ENCODE measurements at places on chromosomes 16 and 17.

GRCh38 chr17:47820033-47820789, 1.4 kb downstream of the OSBPL7 start:
- DNase-seq: no peak

DNA sequence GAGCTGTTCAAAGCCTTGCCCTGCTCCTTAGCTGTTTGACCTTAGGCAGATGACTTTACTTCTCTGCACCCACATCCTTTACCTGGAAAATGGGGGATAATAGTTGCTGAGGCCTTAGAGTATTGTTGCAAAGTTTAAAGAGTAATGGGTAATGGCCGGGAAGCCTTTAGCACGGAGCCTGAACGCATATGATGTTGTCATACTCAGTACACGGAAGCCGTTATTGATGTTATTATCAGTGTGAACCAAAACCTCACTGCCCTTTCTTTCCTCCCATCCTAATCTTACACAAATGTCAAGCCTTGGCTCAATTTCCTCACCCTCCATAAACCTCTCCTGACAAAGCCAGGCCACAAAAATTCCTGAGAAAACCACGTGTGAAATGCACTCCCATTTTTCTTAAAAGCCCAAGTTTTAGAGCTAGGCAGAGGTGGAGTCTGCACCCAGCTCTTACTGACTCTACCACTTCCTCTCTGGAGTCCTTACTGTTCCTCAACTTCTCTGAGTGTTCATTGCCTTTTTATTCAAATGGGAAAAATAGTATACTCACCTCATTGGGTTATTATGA, 67.3 kb upstream of the CACNG3 start:
- peak; percentile 10 for DNase-seq

DNA sequence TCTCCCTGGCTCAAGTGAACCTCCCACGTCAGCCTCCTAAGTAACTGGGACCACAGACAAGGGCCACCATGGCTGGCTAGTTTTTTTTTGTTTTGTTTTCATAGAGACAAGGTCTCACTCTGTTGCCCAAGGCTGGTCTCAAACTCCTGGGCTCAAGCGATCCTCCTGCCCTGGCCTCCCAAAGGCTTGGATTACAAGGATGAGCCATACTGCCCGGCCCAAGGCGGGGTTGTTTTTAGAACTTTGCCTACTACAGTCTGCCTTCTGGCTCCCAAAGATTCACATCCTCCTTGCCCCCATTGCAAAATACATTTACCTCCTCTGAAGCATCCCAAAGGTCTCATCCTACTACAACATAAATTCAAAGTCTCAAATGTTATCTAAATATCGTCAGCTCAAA, 49.5 kb upstream of the PHOSPHO1 start:
- no peak for DNase-seq

DNA sequence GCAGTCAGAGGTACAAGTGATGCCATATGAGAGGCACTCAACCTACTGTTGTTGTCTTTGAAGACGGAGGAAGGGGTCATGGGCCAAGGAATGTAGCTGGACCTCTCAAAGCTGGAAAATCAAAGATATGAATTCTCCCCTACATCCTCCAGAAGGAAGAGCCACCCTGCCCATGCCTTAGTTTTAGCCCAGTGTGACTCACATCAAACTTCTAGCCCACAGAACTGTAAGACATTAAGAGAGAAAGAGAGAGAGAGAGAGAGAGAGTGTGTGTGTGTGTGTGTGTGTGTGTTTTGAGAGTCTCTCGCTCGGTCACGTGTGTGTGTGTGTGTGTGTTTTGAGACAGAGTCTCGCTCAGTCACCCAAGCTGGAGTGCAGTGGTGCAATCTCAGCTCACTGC, 87.1 kb downstream of the STX8 start:
- no peak for DNase-seq

- DNase-seq: no peak
Observed at GRCh38 chr17:63480826-63481487, 4.1 kb downstream of the ACE start.

GRCh38 chr16:9943121-9943520, 239.1 kb downstream of the GRIN2A start:
- no peak for DNase-seq

- DNase-seq: no peak
Observed at GRCh38 chr17:42647778-42648177, 11.3 kb upstream of the TUBG2 start.

DNA sequence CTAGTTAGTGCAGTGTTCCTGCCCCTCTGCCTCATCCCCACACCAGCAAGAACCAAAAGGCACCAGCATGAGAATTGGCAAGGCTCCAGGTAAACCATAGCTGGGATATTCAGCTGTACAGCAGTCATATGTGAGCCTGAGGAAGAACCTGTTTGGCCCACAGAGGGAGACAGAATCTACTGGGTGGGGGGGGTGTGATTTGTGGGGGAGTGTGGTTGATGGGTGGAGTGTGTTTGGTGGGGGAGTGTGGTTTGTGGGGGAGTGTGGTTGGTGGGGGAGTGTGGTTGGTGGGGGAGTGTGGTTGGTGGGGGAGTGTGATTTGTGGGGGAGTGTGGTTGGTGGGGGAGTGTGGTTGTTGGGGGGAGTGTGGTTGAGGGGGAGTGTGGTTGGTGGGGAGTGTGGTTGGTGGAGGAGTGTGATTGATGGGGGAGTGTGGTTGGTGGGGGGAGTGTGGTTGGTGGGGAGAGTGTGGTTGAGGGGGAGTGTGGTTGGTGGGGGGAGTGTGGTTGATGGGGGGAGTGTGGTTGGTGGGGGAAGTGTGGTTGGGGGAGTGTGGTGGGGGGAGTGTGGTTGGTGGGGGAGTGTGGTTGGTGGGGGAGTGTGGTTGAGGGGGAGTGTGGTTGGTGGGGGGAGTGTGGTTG, 19.5 kb downstream of the MINK1 start:
- peak; percentile 22 for DNase-seq

- no peak for DNase-seq
Observed at GRCh38 chr17:74305865-74306654, 20.0 kb upstream of the KIF19 start.

DNA sequence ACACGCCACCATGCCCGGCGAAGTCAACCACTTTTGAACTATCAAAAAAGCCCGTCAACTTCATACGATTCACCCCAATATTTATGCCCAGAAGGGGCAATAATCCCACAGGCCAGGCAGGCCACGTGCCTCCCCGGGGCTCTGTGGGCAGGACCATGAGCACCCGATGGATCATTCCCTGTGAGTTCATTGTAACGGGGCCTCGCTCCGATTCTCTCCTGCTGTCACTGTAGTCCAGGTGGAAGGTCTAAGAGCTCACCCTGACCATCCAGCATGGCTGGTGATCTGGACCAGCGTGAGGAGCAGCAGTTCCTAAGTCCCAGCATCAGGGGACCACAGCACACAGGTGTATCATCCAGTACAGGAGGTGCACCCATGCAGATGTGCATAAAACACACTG, 77.5 kb upstream of the DOC2B start:
- DNase-seq: no peak

DNA sequence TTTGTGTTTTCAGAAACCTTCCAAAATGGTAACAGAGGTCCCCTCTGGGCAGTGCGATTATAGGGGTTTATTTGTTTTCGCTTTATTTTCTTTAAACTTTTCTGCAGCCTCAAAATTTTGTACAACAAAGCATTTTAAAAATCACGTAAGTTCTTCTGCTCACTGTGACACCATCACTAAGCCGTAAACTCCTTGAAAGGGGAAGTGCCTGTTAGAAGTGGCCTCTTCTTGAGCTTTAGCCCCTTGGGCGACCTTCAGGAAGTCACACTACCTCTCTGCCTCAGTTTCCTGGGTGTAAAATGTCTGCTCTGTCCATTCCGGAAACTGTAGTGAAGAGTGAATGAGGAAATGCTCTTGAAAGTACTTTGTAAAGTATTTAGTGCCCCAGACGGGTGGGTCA, 26.6 kb downstream of the ARHGAP27 start:
- DNase-seq: no peak

DNA sequence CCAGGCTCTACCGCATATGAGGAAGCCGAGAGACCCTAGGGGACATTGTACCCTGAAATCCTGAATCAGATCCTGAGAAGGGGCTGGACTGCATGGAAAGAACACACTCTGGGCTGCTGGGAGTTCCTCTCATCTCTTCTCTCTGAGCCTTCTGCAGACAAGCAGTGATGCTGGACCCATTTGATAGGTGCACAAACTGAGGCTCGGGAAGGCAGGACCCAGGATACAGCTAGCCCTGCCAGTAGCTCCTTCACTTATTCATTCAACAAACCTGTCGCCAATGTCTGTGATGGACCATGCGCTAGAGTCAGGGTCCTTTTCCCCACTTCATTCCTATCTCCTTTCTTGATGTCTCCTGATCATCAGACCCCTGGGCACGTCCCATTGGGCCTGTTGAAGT, 1.9 kb downstream of the SBK1 start:
- DNase-seq: no peak

DNA sequence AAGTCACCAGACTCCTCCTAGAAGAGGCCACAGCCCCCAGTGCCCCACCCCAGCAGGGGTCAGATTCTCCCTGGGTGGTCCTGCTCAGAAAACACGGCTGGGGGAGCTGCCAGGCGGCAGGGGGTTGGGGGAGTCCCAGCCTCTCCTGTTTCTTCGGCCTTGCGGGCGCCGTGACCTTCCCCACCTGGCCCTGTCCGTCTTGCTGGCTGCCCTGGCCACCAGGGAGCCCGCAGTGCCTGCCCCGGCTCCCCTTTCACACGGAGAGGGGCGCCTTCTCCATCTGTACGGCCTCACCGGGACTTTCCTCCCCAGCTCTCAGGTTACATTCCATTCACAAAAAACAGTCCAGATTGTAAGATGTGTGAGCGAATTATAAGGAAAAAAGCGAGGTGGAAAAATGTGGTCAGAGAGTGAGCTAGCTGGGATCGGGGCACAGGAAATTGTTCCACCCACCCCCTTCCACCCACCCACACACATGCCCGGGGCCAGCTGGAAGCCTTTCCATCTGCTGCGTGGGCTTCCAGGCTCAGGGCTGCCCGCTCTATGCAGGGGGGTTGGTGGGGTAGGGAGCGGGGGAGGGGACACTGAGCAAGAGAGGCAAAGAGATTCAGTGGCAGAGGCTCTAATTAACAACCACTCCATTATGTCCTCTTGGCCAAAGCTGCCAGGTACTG, 14.6 kb upstream of the CIBAR2 start:
- DNase-seq: peak; percentile 91

DNA sequence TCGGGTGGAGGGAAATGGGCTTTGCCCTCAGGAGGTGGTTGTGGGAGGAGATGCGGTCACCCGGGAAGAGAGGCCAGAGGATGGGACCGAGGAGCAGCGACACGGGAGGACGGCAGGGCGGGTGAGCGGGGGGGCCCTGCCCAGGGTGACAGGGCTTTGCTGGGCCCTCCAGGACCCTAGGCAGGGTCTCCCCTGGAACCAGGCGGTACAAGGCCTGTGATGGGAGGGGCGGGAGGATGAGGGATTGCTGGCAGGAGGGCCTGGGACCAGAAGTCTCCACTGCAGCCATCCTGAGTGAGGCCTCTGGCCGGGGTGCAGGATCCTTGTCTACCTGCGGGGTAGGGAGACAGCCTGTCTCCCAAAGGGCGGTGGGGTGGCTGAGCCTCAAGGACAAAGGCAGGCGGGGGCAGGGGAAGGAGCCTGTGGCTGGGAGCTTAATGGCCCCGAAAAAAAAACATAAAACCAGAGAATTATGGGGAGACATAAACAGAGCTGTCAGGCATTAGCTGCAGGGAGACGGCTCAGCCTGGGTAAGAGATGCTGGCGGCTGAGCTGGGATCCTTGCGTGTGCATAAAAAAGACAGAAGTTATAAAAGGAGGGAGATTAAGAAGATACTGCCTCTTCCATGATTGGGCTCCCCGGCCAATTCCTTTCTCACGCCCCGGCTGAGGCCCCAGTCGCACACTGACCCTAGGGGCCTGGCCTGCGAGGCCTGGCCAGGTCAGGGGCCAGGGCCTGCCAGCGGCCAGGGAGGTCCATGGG, 66.7 kb downstream of the SREBF1 start:
- DNase-seq: no peak

- DNase-seq: no peak
Observed at GRCh38 chr16:1645914-1646525, 32.1 kb upstream of the JPT2 start.

DNA sequence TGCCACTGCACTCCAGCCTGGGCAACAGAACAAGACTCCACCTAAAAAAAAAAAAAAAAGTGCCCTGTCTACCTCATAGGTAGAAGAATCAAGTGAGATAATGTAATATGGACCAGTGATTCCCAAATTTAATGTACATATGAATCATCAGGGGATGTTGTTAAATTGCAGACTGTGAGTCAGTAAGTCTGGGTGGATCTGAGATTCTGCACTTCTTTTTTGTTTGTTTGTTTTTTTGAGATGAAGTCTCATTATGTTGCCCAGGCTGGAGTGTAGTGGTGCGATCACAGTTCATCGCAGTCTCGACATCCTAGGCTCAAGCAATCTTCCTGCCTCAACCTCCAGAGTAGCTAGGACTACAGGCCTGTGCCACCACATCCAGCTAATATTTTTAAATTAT, 31.6 kb downstream of the HOXB1 start:
- DNase-seq: no peak

- no peak for DNase-seq
Observed at GRCh38 chr16:15972046-15972868, 22.8 kb downstream of the ABCC1 start.

DNA sequence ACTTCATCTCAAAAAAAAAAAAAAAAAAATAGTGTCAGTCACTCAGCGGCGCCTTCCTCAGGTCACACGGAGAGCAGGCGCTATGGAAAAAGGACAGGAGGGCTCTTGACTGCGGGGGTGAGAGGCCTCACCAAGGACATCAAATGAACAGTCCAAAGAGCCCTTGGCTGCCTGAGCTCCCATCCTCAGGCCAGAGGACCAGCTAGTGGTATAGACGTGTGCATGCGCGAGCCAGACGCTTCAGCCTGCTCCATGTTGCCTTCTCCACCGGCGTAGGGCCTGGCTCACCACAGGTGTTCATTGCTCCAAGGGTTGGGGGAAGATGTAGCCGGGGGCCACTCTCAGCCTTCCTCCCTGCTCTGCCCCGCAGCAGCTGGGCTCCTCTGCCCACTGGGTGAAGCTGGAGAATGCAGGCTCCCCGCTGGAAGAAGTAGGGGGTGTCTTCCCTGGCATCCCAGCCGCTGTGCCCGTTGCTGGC, 65.8 kb upstream of the PLCG2 start:
- DNase-seq: no peak

DNA sequence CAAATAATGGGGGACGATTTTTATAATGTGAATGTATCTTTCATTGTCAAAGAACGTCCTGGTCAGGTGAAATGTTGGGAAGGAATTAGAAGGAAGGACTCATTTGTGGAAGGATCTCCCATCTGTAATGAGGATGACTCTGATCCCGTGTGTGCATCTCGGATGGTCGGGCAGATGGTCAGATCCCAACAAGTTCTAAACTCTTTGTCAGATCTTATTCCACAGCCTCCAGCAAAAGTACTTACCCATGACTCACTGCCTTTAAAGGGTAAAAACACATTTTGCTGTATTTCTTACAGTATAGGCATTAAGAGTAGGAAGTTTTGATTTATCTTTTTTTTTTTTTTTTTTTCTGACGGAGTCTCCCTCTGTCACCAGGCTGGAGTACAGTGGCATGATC, 539 bp upstream of the KRTAP4-8 start:
- DNase-seq: no peak

GRCh38 chr16:13205352-13205751, 304.0 kb downstream of the SHISA9 start:
- DNase-seq: no peak

Measured in urothelium cell line (cell line).